Stimulated activated CD4-positive, alpha-beta T cell treated with anti-CD3 and anti-CD28 coated beads, Interleukin-1b, Interleukin-23, amount 100 ng/mL, for 1 hour (primary cell): ENCODE measurements at places on chromosomes 5 and 9.

DNA sequence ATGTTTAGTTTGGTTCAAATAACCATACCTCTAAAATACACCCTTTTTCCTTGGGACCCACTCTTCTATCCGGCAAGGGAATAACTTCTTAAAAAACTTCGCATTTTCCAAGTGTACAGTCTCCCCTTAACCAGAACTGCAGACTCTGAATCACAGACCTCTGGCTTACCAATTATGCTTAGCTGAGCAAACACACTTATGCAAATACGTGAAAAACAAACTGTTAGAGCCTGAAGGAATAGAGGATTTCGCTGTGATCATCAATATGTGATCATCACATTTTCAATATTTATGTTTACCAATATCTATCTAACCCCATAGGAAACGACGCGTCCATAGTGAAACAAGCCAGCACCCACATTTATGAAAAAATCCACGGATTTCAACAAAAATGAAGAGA, 1.3 kb downstream of the LPAR1 start:
- no peak for DNase-seq

DNA sequence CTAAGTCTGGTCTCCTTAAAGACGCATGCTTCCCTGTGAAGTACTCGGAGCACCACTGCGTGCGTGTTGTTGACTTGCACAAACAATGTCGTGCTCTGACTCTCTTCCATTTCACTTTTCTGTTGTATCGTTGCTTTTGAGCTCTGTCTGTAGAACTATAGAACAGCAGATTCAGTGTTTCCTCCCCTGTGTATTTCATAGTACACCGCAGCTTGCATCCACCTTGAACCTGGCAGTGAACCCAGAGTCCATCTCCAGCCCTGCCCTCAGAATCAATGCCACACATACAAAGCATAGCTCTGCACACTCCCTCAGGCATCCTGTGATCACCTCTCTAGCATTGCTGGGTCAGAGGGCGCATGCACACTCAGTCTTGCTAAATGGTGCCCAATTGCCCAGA, 37.2 kb upstream of the ADAMTS2 start:
- DNase-seq: no peak

GRCh38 chr5:66969963-66970362, 226.6 kb downstream of the CD180 start:
- no peak for DNase-seq

DNA sequence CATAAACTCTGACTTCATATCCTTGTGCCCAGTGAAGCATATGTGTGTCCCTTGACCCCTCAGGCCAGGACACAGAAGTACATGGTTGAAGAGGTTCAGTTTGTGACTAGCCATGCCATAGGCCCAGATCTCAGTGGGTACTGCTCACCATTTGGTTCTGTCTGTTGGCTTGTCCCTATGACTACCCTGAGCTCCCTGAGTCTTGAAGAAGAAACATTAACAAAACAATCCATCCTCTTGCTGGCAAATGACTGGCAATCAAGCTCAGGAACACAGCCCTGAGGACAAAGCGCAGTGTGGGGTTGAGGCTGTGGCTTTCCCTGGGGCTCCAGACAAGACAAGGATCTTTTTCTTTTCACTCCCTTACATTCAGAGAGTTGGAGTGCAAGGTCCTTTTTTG, 46.3 kb downstream of the TNFAIP8 start:
- DNase-seq: no peak

GRCh38 chr5:150022681-150023080, 22.1 kb downstream of the HMGXB3 start:
- DNase-seq: no peak

- DNase-seq: no peak
Measured at GRCh38 chr9:93667627-93668026, 91.2 kb downstream of the PHF2 start.

- no peak for DNase-seq
Measured at GRCh38 chr5:41772785-41773442, 97.3 kb downstream of the OXCT1 start.

DNA sequence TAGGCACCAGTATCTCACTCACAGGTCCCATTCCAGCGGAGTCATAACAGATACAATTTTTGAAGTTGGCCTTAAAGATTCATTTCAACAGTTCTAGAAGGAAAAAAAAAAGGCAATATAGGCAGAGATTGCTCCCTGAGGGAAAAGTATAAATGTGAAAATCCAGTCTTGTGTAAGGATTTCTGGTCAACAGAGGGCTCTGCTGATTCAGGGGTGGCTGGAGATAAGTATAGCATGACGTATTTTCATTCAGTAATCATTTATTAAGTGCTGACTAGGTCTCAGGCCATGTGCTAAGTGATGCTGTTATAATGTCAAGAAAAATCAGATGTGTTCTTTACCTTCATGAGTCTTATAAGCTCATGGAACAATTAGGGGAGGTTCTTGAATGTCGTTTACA, 377.3 kb upstream of the MEF2C start:
- no peak for DNase-seq

DNA sequence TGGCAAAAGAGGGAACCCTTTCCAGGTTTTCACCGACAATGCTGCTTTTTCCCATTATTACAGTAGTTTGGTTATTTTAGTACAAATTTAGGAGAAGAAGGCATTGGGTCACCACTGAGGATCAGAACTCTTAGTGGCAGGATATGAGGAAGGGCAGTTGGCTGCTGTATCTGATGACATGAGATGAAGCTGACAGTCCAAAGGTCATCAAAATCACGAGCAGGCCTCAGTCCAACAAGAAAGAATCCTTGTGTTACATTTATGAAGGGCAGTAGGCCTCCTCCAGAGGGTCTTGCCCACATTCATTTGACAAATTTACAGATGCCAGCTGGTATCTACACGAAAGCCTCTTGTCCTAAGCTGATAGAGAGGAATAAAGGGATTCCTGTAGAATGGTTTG, 49.5 kb upstream of the COL15A1 start:
- DNase-seq: no peak

GRCh38 chr5:88829054-88829453, 53.9 kb downstream of the MEF2C start:
- DNase-seq: no peak

GRCh38 chr9:85949586-85950335, 8.8 kb downstream of the NAA35 start:
- DNase-seq: no peak

GRCh38 chr9:92507496-92507895, 25.2 kb upstream of the ASPN start:
- DNase-seq: no peak

- no peak for DNase-seq
Measured at GRCh38 chr5:102865171-102865509, 110.0 kb downstream of the PAM start.
